HEK293T (cell line): ENCODE measurements at places on chromosomes 12 and 14.

- no peak for DNase-seq
These were observed 141.1 kb downstream of the CAND1 start for GRCh38 chr12:67410246-67410645.

DNA sequence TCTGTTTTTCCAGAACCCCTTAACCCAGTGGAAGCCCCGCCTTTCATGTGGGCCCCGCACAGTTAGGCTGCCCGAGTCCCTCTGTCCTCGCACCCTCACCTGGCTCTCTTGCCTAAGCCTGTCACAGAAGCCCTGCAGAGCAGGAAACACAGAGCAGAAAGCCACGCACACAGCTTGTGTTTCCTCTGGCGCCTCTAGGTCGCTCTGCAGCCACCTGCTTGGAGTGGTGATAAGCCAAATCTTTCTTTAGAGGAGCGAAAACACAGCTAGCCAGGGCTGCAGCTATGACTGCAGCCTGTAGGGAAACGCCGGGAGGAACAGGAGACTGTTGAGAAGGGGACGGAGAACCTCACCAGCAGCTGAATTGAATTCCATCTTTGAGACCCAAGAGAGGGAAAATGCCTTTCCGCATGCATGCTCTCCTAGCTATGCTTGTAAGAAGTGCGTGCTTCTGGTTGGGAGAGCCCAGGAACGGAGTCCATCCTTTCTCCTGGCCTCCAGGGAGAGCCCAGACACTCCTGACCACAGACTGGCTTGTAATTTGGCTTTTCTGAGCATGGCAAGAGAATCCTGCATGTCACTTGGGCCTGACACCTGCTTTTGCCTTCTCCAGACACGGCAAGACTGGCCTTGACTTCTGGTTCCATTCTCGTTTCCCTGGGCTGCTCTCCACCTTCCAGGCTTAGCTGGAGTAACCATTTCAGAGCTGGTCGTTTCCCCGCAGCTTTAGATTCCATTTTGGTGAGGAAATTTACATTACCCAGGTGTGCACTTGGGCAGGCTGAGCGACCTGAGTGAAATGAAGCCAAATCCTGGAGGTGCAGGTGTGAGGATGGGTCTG, 301.6 kb downstream of the CACNA1C start:
- no peak for DNase-seq

- no peak for DNase-seq
These were observed 7.2 kb downstream of the CARMIL3 start for GRCh38 chr14:24058951-24059475.

DNA sequence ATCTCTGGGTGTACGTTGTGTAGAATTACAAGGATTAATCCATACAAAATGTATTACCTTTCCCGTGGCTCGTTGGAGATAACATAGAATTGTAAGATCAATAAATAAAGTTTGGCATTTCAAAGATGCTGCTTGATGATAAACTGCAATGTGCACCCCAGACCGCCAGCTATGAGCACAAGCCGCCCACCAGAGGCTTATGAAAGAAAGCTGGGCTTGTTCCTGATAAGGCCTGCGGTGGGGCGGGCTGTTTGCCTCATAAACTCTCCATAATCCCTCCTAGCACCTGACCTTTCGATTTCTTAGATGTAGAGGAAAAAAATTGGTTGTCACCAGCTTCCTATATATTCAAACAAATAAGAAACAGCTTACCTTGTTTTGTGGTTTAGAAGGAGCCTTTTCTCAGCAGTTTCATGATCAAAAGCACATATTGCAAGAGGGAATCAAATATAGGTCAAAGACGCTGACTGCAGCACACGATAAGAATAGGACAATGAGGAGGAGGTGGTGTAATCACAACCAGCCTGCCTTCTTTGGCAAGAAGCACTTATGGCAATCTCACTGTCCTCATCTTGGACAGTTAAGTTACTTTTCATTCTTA, 293.6 kb downstream of the RMST start:
- no peak for DNase-seq

- no peak for DNase-seq
These were observed 156.0 kb upstream of the DIO3 start for GRCh38 chr14:101405171-101405883.

GRCh38 chr14:61531465-61532122, 163.7 kb upstream of the HIF1A start:
- DNase-seq = no peak

- no peak for DNase-seq
These were observed 86.8 kb downstream of the NUAK1 start for GRCh38 chr12:106051853-106052531.

DNA sequence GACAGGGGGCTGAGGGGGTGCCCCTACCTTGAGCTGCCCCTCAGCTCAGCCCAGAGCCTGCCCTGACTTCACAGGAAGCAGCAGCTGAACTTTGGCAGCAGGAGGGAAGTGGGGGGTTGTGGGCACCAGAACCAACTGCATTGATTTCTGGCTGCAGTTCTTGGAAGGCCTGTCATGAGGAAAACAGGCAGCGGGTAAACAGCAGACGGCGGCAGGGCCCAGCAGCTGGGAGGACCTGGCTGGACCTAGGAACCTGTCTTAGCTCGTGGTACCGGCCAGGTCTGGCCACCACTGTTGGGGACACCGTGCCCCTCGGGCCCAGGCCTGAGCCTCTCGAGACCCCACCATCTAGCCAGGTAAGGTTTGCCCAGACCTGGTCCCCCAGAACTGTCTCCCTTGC, 154.2 kb upstream of the MYL2 start:
- DNase-seq = no peak

GRCh38 chr14:24958271-24958670, 91.7 kb downstream of the STXBP6 start:
- DNase-seq = no peak

- DNase-seq = peak; percentile 85
These were observed 148.7 kb downstream of the SMOC1 start for GRCh38 chr14:70027785-70028428.

DNA sequence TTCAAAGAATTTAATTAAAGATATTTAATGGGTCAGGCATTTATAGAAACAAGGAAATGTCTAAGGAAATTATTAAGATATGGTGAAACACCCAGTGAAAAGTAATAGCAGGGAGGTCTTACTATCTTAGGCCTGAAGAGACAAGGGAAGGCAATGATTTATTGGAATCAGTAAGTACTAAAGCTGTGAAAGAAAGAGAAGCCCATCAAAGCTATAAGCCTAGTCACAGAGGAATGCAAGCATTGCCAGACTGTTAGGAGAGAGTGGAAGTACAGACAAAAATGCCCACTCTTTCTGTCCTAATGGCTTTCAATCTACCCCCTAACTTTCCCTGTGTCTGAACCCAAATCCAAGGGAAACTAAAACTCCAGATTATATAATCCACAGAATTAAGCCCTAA, 69.2 kb upstream of the PIK3C2G start:
- DNase-seq = no peak

- DNase-seq = no peak
These were observed 55.6 kb downstream of the TRMT5 start for GRCh38 chr14:60925286-60925685.

DNA sequence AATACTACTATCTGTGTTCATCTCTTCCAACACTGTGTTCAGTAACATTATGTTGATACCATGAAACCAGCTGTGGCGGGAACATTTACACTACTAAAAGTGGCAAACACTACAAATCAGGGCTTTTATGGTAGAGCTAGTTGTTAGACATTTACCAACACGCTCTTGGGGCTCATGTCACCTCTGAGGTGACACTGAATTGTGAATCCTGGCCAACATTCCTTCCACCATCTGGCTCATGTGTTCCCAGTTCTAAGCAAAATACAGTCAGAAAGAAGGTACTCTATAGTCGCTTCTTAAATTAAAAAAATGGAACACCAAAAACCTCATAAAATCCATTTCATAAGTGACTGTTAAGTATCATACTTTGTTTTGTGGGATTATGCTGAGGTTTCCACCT, 436.6 kb downstream of the FUT8 start:
- DNase-seq = no peak

GRCh38 chr14:104939666-104940410, 15.2 kb downstream of the PLD4 start:
- no peak for DNase-seq

DNA sequence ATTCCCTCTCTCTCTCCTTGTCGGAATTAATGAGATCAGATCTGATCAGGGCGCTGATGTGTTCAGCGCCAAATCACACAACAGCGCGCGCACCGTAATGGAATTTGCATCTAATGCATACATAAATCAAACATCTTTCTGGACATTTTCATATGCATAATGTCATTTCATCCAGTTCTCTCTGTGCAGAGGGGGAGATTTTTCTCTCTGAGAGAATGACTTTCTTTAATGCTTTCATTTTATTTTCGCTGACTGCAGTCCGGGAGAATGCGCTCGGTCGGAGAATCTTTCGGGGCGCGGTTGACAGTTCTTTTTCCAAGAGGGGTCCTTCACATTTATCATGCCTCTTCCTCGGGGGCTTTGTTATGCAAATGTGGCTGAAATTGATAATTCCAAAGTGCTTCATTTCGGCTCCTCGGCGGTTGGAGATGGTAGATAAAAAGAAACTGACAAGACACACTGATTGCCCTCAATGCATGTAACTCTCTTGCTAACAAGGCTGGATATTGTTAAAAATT, 615.9 kb downstream of the VRK1 start:
- no peak for DNase-seq

DNA sequence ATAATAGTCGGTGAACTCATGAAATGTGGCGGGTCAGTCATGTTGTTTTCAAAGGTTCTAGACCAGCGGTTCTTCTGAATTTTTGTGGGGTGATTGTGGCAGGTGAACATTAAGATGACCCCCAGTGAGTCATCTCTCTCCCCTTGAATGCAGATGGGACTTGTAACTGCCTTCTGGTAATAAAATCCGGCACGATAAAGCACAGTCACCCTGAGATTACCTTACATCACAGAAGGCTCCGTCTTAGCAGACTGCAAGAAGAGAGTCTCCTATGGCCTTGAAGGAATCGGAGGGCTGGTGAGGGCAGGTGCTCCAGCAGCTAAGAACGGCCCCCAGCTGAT, 189.6 kb downstream of the FOXN3 start:
- DNase-seq = no peak
